ENCODE measurements at places on chromosomes 6 and 20. TPM values are rescaled to one million over a fixed set of nuclear protein-coding genes. Genes with fewer than 3 reads are reported as not detected.

GRCh38 chr6:127439718-127440117 lies 19.5 kb downstream of the KIAA0408 start:
- H3K27me3 ChIP-seq: no peaks in the 10 kb centered on the region
- no peak for DNase-seq
- H3K27ac ChIP-seq: no peak overlapping the region
- no peaks in the 10 kb centered on the region for H3K4me1 ChIP-seq
- no peaks in the 10 kb centered on the region for H3K36me3 ChIP-seq

- H3K4me1 ChIP-seq: no peaks in the 10 kb centered on the region
- H3K27ac ChIP-seq: no peak overlapping the region
- H3K36me3 ChIP-seq: no peaks in the 10 kb centered on the region
These were observed 158.9 kb downstream of the TBXT start for GRCh38 chr6:166008441-166009369.

GRCh38 chr20:62258499-62259293 lies 20.4 kb downstream of the OSBPL2 start:
- no peaks in the 10 kb centered on the region for H3K27me3 ChIP-seq
- no peak overlapping the region for H3K27ac ChIP-seq
- no peaks in the 10 kb centered on the region for H3K4me1 ChIP-seq
- DNase-seq: no peak
- H3K4me3 ChIP-seq: no peak overlapping the region
- peaks cover 3% of the 10 kb centered on the region for H3K36me3 ChIP-seq

DNA sequence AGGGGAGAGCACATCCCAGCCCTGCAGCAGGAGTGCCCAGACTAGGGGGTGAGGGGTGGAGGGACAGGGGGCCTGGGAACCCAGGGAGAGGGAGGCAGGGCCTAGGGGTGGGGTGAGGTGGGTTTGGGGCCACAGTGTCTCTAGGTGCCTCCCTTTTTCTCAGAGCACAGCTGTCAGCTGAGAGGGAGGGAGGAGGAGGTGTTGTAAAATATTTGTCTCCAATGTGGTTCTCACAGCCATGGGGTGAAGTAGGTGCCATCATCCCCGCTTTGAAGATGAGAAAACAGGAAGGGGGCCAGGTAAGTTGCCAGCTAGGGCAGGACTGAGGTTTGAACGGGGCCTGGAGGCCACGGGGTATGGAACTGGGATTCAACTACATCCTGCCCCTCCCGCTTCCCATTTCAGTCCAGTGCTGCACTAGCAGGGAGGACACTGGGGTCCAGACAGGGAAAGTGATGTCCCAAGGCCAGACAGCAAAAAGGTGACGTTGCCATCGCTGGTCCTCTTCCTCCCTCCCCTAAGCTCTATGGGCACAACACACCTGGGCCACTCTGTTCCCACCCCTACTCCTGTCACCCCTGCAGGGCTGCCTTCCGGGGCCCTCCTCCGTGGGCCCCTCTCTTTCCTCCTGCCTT lies 20.3 kb downstream of the PACSIN1 start:
- no peaks in the 10 kb centered on the region for H3K4me1 ChIP-seq
- H3K27ac ChIP-seq: no peak overlapping the region
- H3K27me3 ChIP-seq: no peaks in the 10 kb centered on the region
- no peaks in the 10 kb centered on the region for H3K36me3 ChIP-seq

- no peak overlapping the region for H3K4me3 ChIP-seq
- no peaks in the 10 kb centered on the region for H3K27me3 ChIP-seq
- H3K4me1 ChIP-seq: no peaks in the 10 kb centered on the region
- H3K27ac ChIP-seq: no peak overlapping the region
- no peaks in the 10 kb centered on the region for H3K36me3 ChIP-seq
These were observed 6.4 kb upstream of the SLC2A12 start for GRCh38 chr6:134058622-134059366.

- H3K27me3 ChIP-seq: no peaks in the 10 kb centered on the region
- no peak overlapping the region for H3K27ac ChIP-seq
- DNase-seq: no peak
- peaks cover 3% of the 10 kb centered on the region for H3K4me1 ChIP-seq
These were observed 46.5 kb downstream of the STK4 start for GRCh38 chr20:45012682-45013302.

DNA sequence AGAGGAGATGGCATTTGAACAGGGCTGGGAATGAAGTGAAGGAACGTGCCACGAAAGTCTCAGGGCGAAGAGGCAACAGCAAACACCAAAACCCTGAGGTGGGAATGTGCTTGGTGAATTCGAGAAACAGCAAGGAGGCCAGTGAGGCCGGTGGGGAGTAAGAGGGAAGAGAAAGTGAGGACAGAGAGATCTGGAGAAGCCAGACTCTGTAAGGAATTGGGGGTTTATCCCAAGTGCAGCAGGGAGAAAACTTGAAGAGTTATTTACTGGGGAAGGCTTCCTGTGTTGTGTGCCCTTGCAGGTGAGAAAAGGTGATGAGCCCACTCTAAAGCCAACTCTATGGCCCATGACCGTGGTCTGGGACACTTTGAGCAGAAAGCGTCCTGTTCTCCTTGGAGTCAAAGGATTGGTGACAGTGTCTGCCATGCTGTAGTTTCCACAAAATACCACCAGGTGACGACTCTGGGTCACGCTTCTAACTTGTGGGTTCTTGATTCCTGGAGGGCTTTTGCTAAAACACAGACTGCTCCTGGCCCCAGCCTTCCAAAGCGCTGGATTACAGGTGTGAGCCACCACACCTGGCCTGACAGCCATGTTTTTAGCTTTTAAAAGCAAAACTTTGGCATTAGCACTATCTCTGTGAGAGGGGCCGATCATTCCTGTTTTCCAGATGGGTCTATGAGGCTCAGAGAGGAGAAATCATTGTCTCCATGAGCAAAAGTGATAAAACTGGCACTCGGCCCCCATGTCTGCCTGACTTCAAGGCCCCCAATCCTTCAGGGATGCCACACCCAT lies 18.0 kb upstream of the CSNK2A1 start:
- no peaks in the 10 kb centered on the region for H3K36me3 ChIP-seq
- no peak overlapping the region for H3K4me3 ChIP-seq
- no peak overlapping the region for H3K27ac ChIP-seq
- H3K4me1 ChIP-seq: no peaks in the 10 kb centered on the region
- no peaks in the 10 kb centered on the region for H3K27me3 ChIP-seq

DNA sequence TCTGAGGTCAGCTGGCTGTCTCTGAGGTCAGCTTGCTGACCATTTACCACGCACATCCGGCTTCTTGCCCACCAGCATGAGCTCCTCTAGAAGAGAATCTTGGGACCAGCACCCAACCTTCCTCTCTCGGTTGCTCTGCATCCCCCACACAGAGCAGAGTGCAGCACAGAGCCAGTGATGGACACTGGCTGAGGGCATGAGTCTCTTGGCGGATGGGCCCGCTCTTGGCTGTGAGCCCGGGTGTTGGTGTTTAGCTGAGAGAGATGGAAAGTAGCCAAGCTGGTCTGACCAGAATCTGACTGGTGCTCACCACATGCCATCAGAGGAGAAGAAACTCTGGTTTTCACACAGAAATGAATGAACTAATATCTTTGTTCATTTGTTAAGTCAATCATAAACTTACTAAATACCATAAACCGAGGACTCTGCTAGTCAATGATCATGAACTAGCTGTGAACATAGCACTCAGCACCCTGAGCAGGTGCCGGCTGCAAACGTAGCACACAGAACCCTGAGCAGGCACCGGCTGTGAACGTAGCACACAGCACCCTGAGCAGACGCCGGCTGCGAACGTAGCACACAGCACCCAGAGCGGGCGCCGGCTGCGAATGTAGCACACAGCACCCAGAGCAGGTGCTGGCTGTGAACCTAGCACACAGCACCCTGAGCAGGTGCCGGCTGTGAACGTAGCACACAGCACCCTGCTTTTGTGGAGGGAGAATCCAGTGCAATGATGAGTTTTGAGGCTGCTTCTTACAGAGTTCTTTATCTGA lies 10.4 kb upstream of the THBS2 start:
- no peak overlapping the region for H3K4me3 ChIP-seq
- DNase-seq: no peak

- H3K27ac ChIP-seq: no peak overlapping the region
- DNase-seq: no peak
- no peaks in the 10 kb centered on the region for H3K4me1 ChIP-seq
These were observed 111.4 kb downstream of the CDH26 start for GRCh38 chr20:60069656-60070055.

- H3K4me3 ChIP-seq: no peak overlapping the region
- H3K36me3 ChIP-seq: no peaks in the 10 kb centered on the region
- no peak for DNase-seq
- no peaks in the 10 kb centered on the region for H3K4me1 ChIP-seq
- no peaks in the 10 kb centered on the region for H3K27me3 ChIP-seq
These were observed 38.6 kb downstream of the ZNF217 start for GRCh38 chr20:53555081-53555480.

DNA sequence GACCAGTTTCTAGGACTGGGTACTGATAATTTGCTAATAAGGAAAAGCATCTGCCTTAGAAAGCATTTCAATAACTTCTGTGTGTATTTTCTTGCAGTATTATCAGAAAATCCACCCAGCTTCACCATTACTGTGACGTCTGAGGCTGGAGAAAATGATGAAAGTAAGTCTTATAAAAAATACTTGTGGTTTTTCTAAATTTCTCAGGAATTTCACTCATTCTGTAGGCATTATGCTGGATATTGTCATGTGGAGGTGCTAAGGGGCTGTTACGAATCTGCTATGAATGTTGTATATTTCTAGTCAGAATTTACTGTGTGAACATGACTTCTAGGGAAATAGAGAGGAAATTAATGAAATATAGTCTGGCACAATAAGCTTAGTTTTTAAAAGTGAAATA lies 8.9 kb downstream of the RWDD1 start:
- H3K27me3 ChIP-seq: no peaks in the 10 kb centered on the region
- no peak overlapping the region for H3K27ac ChIP-seq
- peaks cover 11% of the 10 kb centered on the region for H3K4me1 ChIP-seq
- DNase-seq: no peak
- peaks cover 8% of the 10 kb centered on the region for H3K36me3 ChIP-seq
- no peak overlapping the region for H3K4me3 ChIP-seq

GRCh38 chr6:17656644-17657043 lies 50.1 kb downstream of the NUP153 start:
- DNase-seq: no peak
- no peaks in the 10 kb centered on the region for H3K27me3 ChIP-seq
- H3K36me3 ChIP-seq: peaks cover 8% of the 10 kb centered on the region
- no peaks in the 10 kb centered on the region for H3K4me1 ChIP-seq

GRCh38 chr6:33732817-33733708 lies 13.6 kb downstream of the IP6K3 start:
- peaks cover 9% of the 10 kb centered on the region for H3K36me3 ChIP-seq
- no peak overlapping the region for H3K27ac ChIP-seq
- no peaks in the 10 kb centered on the region for H3K27me3 ChIP-seq
- H3K4me1 ChIP-seq: peaks cover 7% of the 10 kb centered on the region
- H3K4me3 ChIP-seq: no peak overlapping the region

DNA sequence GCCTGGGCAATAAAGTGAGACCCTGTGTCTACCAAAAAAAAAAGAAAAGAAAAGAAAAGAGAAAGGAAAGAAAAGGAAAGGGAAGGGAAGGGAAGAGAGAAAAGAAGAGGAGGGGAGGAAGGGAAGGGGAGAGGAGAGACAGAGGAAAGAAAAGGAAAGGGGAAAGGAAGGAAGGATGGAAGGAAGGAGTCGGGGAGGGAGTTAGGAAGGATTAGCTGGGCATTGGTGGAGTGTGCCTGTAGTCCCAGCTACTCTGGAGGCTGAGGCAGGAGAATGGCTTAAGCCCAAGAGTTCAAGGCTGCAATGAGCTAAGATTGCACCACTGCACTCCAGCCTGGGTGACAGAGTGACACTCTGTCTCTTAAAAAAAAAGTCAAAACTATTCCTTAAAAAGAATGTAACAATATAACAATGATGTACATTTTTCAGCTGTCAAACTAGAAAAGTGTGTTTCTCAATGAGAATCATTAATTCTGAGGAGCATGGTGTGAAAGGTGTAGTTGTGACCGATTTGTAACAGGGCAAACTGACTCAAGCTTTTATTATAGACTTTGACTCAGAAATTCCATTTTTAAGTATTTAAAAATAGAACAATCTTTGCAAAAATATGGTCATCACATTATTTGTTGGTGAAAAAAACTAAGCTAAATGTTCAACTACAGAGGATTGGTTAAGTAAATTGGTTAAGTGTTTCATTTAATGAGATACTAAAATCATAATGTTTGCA lies 14.7 kb downstream of the SNRPB start:
- peaks cover 12% of the 10 kb centered on the region for H3K36me3 ChIP-seq
- H3K27me3 ChIP-seq: no peaks in the 10 kb centered on the region
- no peaks in the 10 kb centered on the region for H3K4me1 ChIP-seq
- DNase-seq: no peak
- no peak overlapping the region for H3K27ac ChIP-seq
- H3K4me3 ChIP-seq: no peak overlapping the region

GRCh38 chr6:89711801-89712200 lies 73.3 kb upstream of the LYRM2 start:
- no peak for DNase-seq
- H3K36me3 ChIP-seq: peaks cover 13% of the 10 kb centered on the region
- no peaks in the 10 kb centered on the region for H3K27me3 ChIP-seq
- H3K4me1 ChIP-seq: no peaks in the 10 kb centered on the region
- no peak overlapping the region for H3K27ac ChIP-seq

Gene IFT52
- 23.7 TPM for total RNA-seq

Gene C6orf136
- 10.7 TPM for total RNA-seq

Gene SMAP1
- 20.8 TPM for total RNA-seq

Gene RBCK1
- 99.0 TPM for total RNA-seq

Gene GGTLC1
- total RNA-seq: 86.6 TPM

Gene B4GALT5
- 49.0 TPM for total RNA-seq

Gene MYCT1
- 22.0 TPM for total RNA-seq

Gene SMLR1
- total RNA-seq: not detected

Gene GSTA1
- total RNA-seq: 60.9 TPM
